ENCODE measurements at places on chromosomes 5 and 9.
A peak's percentile ranks its signal among the peaks of the same experiment; 100 is the strongest.

- no peak for DNase-seq
Observed at GRCh38 chr5:142495531-142495930, 170.7 kb upstream of the SPRY4 start.

GRCh38 chr9:121073038-121073437, 1.7 kb upstream of the CNTRL start:
- no peak for DNase-seq

GRCh38 chr5:12367973-12368372, 463.7 kb upstream of the CTNND2 start:
- DNase-seq = no peak

- DNase-seq = no peak
Observed at GRCh38 chr5:78843436-78843835, 141.7 kb downstream of the ARSB start.

DNA sequence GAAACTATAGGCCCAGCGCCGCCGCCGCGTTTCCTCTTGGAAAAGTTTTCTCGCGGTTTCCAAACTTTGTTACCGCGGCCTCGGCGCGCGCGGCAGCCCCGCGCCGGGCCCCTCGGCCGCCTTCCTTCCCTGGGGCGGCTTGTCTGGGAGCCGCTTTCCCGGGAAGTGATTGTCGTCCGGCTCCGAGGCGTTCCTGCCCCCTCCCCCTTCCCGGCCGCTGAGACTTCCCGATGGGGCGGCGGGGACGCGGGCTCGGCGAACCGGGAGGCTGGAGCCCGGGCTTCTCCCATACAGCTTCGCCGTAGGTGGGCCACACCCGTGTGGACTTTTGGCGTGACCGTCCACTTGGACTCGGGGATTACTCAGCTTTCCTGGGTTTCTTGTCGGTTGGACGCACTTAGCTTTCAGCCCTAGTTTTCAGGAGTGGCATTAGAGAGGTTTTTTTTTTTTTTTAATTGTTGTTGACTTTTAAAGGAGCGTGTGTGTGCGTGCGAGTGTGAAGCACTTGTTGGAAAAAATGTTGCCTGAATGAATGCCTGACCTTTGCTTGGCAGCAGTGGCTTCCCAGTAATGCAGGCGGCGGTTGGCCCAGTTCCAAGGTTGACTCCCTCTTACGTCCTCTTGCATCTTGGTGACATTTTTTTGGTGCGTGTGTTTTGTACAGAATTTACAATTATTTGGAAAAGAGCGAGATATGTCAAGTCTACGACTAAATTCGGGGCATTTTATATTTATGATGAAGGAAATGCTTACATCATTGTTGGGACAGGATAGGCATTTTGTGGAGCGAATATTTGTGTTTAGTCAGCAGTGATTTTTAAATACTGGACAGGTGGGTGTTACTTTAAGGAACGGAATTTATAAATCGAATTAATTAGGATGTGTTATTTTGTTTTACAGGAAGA, 821 bp downstream of the CTNNA1 start:
- peak; percentile 71 for DNase-seq

GRCh38 chr9:436482-436881, 221.8 kb downstream of the DOCK8 start:
- no peak for DNase-seq

DNA sequence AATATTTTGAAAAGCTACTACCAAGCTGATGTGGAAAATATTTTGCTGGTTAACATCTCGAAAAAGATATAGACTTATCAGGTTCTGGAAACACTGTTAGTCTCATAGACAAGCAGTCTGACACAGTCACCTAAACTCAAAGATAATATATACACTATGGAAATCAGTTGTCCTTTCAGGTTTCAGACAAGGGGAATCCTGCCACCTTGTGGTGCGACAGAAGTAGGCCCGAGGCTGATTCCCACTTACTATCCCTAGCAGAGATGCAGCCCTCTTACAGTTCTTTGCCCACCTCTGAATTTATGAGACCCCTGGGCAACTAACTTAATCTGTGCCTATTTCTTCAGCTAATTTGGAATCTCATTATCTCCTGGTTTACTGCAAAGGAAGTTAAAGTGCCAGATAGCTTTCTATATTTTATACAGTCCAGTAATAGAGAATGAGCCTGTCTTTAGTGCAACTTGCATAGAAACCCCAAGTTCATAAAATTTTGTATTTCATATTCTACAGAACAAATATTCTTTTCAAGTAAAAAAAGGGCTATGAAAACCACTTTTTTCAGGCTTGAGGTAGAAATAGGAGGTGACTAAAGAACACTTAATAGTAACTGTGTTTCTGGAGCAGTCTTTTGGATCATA, 16.9 kb downstream of the RAD1 start:
- peak; percentile 29 for DNase-seq

- no peak for DNase-seq
Observed at GRCh38 chr5:87765009-87765408, 352.3 kb upstream of the CCNH start.

DNA sequence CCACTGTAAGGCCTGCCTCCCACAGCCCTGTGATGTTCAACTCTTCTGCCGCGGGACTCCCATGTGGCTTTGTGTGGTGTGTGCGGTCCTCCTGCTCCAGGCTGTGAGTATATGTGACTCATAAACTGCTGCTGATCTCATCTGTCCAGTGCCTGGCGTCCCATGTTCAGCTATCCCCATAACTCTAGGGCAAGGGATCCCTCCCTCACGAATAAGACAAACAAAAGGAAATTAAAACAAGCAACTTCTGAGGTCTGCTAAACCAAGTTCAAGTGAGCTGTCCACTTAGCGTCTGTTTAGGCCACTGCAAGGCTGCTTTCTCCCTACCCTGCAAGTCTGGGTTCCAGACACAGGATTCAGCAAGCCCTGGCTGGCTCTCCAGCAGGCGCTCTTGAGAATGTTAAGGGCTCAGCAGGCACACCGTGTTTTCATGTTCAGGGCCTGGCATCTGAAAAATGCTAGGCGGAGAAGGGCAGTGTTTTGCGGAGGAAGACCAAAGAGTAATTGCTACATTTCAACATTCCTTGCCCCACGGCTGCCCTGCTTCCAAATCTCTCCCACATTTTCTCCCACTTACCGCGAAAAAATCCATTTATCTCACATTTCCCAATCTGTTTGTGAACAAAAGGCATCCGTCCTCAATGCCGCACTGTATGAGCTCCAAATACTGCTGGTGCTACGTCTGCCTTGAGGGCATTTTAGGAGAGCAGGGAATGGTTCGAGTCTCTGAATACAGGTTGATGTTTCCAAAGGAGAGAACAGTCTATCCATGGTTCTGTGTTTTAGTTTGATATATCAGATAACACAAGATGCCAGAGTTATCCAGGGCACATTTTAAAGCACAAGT, 280.2 kb downstream of the SEMA5A start:
- no peak for DNase-seq

DNA sequence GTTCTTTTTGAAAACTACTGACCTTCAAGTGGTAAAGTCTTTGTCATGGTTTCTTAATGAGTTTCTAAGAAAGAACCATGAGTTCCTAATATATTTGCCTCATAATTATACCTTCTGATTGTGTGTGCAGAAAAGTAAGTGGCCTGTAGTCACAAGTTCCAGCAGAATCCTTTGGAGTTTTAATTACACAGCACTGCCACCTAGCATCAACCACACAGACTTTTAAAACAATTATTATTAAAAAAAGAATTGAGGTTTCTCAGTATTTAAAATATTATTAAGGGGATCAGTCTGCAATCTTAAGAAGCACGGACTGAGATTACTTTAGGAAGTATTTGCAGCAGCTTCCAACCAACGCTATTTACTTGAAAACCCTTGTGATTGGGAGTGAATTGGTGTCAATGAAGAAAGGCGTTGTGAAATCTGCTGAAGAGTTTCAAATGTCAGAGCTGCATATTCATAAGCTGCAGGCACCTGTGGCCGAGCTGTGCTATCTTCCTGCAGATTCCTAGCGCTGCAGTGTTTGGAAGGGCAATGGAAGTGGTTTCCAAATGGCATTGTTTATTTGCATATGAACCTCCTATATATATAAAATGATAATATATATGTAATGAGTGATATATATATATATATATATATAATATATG, 1074.2 kb upstream of the WWC1 start:
- DNase-seq = no peak

DNA sequence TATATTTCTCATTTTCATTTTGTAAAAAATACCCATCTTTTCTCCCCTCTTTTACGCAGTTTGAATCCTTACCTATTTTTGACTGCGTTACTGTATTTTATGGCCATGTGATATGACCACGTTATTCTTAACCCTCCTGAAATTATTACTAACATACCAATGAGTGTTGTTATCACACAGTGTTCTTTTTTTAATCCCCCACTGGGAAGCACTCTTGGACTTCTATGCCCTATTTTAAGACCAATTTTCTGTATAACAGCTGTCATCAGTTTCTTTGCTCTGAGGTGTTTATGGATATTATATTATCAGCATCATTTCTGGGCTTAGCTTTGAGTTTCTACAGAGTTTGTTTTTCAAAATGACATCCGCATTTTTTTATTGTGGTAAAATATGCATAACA, 71.1 kb downstream of the CFAP95 start:
- DNase-seq = no peak

GRCh38 chr9:21415493-21416267, 6.8 kb downstream of the IFNA8 start:
- no peak for DNase-seq

GRCh38 chr5:179152941-179153340, 92.8 kb downstream of the ZNF354C start:
- DNase-seq = no peak

DNA sequence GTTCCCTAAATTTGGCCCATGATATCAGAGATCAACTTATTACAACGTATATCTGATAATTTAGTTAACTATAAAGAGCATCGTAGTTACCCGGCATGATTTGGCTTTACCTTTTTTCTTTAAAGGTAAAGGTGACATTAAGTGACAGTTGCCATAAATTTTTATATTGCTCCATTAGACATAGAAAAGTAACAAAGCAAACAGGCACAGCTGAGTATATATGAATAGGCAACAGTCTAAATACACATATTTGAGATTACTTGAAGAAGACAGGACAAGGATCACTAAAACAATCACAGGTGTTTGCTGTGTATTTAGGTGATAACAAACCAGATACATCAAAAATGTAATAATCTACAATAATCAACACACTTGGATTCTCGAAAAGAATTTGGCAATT, 34.8 kb downstream of the RFX3 start:
- DNase-seq = no peak

DNA sequence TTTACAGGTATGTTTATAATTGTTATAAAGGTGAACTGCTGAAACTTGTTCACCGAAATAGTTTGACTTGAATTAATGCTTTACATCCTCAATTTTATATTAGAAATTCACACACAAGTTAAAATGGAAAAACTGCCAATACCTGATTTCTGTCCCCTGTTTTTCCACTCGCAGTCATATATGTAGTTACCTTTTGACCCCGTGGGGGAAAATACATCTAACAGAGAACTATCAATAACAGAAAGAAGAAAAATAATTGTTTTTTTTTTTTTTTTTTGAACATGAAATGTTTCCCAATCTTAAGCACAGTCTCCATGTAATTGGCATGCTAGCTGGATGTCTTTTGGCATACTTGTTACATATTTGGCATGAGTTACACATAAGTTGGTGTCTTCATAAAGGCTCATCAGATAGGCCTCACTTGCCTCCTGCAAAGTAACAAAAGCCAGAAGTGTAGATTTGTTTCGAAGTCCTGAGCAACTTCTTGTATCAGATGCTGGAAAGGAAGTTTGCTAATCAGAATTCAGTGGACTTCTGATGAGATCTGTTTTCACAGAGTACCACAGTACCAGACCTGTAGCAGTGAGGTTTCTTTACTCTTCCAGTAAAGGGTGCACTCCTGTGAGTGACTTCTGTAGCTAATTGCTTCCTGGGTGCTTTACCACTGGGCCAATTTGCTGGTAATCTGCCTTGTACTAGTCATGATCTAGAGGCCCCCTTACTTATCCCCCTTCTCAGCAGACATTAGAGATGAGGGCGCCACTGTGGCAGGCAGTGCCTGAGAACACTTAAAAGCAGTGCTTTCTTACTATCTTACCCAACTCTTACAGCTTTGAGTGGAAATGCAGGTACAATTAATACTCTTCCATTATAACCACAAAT, 36.2 kb upstream of the CXXC5 start:
- DNase-seq = no peak

DNA sequence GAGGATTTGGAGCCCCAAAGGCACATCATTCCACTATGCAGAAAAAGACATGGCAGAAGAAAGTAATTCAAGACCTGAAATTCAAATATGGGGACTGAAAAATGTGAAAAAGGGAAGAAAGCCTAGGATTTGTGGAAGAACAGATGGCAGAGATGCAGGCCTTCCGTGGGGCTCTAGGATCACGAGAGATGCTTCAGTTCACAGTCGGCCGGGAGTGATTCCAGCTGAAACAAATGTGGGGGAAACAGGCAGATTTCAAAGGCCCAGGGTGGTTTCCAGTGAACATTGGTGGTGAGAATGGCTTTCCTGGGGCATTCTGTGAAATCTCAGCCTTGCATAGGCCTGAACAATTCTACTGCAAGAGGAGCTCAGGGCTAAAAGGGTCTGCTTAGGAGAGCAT, 34.6 kb upstream of the ZFR start:
- no peak for DNase-seq

DNA sequence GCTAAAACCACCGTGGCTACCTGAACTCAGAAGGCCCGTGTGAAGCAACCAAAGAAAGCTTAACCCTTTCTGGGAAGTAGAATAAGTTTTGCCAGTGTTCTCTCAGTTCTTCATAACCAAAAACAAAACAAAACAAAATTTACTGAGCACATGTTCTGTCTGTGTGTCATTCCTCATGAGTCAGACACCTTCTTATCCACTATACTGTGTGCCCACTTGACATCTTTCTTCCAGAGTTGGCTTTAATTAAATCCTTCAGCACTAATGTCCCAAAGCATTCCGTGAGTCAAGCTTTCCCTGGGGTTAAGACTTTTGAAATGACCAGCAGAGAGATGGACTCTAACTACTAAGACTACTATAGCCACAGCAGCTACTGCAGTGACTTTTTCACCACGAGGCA, 61.3 kb downstream of the GLIS3 start:
- DNase-seq = no peak

DNA sequence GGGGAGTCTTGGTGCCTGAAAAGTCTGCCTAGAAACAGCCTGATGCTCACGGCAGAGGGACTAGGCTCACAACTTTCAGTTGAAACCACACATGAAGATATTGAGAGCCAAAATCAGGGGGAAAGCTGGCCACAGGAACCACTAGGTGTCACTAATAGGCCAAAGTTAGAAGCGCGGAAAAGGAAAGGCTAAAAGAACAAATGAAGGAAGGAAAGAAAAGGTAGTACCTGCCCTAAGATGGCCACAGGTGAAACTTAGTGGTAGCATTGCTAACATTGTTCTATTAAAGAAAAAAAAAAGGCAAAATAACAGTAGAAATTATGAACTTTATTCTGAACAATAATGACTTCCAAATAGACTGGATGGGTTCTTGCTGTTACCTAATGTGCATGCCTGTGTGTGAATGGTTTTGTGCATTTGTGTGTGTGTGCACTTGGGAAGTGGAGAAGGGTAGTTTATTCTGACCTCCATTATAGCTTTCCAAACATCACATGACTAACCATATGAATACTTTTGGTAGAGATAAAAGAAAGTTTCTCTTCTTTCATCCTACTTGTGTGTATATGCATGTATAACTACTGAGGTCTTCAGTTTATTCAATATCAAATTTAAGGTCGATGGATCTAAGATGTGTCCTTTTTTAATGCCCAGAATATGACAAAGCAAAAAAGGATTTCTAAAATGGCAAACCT, 2.1 kb upstream of the RFESD start:
- no peak for DNase-seq

GRCh38 chr9:109030426-109030825, 17.1 kb upstream of the CTNNAL1 start:
- DNase-seq = no peak

- peak; percentile 72 for DNase-seq
Observed at GRCh38 chr5:150137168-150137957, 18.3 kb downstream of the PDGFRB start.

Data from HuH-7.5 (cell line).